ENCODE measurements at places on chromosomes 2 and 18.

- no peak for DNase-seq
- H3K27ac ChIP-seq: no peak overlapping the region
- no peaks in the 10 kb centered on the region for H3K27me3 ChIP-seq
- peaks cover 8% of the 10 kb centered on the region for H3K4me1 ChIP-seq
Observed at GRCh38 chr2:148557844-148558436, 86.6 kb upstream of the EPC2 start.

- no peaks in the 10 kb centered on the region for H3K36me3 ChIP-seq
- H3K27ac ChIP-seq: no peak overlapping the region
- H3K4me3 ChIP-seq: no peak overlapping the region
- no peak for DNase-seq
- no peaks in the 10 kb centered on the region for H3K27me3 ChIP-seq
- no peaks in the 10 kb centered on the region for H3K4me1 ChIP-seq
Observed at GRCh38 chr2:116411211-116411610, 1403.3 kb upstream of the DDX18 start.

GRCh38 chr2:63614983-63615945 is 26.5 kb downstream of the MDH1 start:
- H3K27ac ChIP-seq: no peak overlapping the region
- no peak for DNase-seq
- H3K27me3 ChIP-seq: no peaks in the 10 kb centered on the region
- H3K4me1 ChIP-seq: no peaks in the 10 kb centered on the region
- H3K4me3 ChIP-seq: no peak overlapping the region

GRCh38 chr2:227033471-227034148 is 130.4 kb downstream of the COL4A4 start:
- H3K4me1 ChIP-seq: no peaks in the 10 kb centered on the region
- H3K36me3 ChIP-seq: no peaks in the 10 kb centered on the region
- no peak overlapping the region for H3K4me3 ChIP-seq

- no peaks in the 10 kb centered on the region for H3K4me1 ChIP-seq
- DNase-seq: no peak
- H3K27ac ChIP-seq: no peak overlapping the region
- H3K36me3 ChIP-seq: no peaks in the 10 kb centered on the region
- no peaks in the 10 kb centered on the region for H3K27me3 ChIP-seq
- no peak overlapping the region for H3K4me3 ChIP-seq
Observed at GRCh38 chr18:42196651-42197050, 241.6 kb downstream of the PIK3C3 start.

GRCh38 chr18:77983270-77983669 is 733.6 kb downstream of the GALR1 start:
- H3K27ac ChIP-seq: no peak overlapping the region
- H3K4me1 ChIP-seq: no peaks in the 10 kb centered on the region
- no peaks in the 10 kb centered on the region for H3K27me3 ChIP-seq
- no peak overlapping the region for H3K4me3 ChIP-seq
- no peaks in the 10 kb centered on the region for H3K36me3 ChIP-seq
- no peak for DNase-seq

DNA sequence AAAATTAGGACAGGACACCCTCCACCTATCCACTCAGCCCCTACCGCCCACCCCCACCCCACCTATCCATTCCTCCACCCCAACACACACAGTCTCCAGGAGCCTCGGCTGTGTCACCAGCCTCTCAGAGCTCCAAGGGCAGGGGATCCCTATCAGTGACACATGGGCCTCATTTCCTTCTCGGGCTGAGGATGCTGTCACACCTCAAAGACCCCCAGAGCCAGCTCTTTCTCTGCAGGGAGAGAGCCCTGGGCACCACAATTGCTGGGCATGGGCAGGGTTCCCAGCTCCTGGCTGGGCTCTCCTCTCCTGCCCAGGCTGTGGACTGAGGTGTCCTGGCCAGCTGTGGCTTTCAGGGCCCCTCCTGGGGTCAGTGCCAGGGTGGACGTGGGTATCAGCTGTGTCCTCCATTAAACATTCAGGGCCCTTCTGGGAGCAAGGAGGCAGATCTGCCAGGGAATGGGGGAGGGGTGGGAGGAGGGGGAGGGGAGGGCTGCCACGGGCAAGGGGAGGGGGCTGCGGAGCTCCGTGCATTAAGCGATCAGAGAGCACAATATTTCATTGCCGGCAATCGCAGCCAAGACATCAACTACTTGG is 14.3 kb upstream of the ECEL1 start:
- H3K4me3 ChIP-seq: no peak overlapping the region
- peaks cover 8% of the 10 kb centered on the region for H3K27me3 ChIP-seq
- no peak overlapping the region for H3K27ac ChIP-seq
- no peak for DNase-seq

GRCh38 chr2:8602809-8603208 is 79.0 kb upstream of the ID2 start:
- H3K4me1 ChIP-seq: no peaks in the 10 kb centered on the region
- no peak overlapping the region for H3K4me3 ChIP-seq
- no peaks in the 10 kb centered on the region for H3K36me3 ChIP-seq
- no peak overlapping the region for H3K27ac ChIP-seq
- no peak for DNase-seq

GRCh38 chr2:45944074-45944473 is 292.6 kb downstream of the PRKCE start:
- H3K36me3 ChIP-seq: no peaks in the 10 kb centered on the region
- DNase-seq: no peak
- H3K4me3 ChIP-seq: no peak overlapping the region
- H3K4me1 ChIP-seq: no peaks in the 10 kb centered on the region
- H3K27ac ChIP-seq: no peak overlapping the region
- no peaks in the 10 kb centered on the region for H3K27me3 ChIP-seq

GRCh38 chr2:186949726-186950256 is 100.8 kb upstream of the ZSWIM2 start:
- no peaks in the 10 kb centered on the region for H3K36me3 ChIP-seq
- H3K27ac ChIP-seq: no peak overlapping the region
- H3K4me1 ChIP-seq: no peaks in the 10 kb centered on the region
- DNase-seq: no peak
- no peaks in the 10 kb centered on the region for H3K27me3 ChIP-seq

GRCh38 chr2:10083692-10084211 is 3.5 kb upstream of the CYS1 start:
- H3K27ac ChIP-seq: no peak overlapping the region
- H3K27me3 ChIP-seq: peaks cover 53% of the 10 kb centered on the region
- H3K4me3 ChIP-seq: no peak overlapping the region
- peaks cover 17% of the 10 kb centered on the region for H3K4me1 ChIP-seq

DNA sequence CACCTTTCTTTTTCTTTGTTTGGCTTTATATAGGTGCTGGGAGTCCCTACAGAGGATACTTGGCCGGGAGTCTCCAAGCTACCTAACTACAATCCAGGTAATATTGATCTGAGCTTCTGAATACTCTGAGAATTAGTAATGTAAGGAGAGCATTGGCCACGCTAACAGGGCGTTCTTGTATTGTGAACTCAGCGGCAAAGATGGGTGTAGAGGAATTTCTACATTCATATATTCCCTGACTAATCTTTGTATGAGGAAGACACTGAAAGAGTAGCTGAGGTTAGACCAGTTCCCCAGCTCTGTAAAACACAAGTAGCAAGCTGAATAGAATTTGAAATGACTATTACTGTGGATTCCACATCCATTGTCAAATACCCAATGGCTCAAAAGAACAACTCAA is 48.5 kb downstream of the CDK15 start:
- H3K27me3 ChIP-seq: no peaks in the 10 kb centered on the region
- peaks cover 9% of the 10 kb centered on the region for H3K4me1 ChIP-seq
- no peak for DNase-seq
- H3K4me3 ChIP-seq: no peak overlapping the region

Data from CD8-positive, alpha-beta memory T cell (primary cell).